ENCODE measurements at places on chromosomes 13 and 19.

DNA sequence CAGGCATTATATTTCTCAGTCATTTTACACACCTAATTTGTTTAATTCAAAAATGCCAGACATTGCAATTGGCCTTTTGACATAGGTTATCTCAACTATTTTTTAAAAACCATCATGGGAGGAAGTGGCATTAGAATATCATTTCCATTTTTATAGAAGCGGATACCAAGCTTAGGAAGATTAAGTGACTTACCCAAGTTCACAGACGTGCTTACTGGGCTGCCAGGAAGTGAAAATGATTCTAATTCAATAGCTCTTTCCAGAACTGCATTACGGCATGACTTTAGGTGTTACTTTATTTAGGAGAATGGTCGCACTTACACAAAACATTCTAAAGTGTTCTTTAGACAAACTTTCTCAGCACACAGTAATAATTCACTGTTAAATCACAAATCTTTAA lies 231.9 kb downstream of the KLF12 start:
- DNase-seq: no peak

DNA sequence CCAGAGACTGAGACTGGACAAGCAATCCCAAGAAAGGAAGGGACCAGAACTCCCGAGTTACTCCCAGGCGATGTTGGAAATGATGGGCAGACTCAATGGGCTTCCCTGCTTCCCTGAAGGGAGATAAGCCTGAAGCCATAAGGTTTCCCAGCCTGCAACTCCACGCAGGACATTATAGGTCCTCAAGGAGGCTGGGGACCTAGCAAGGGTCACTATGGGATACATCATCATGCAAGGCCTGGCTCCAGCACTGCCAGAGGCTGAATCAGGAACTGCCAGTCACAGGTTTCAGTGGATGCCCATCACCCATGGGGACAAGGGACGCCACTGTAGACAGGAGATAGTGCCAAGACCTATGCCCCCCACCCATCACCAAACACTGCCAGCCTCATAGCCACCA lies 338.7 kb downstream of the IRS2 start:
- DNase-seq: no peak

DNA sequence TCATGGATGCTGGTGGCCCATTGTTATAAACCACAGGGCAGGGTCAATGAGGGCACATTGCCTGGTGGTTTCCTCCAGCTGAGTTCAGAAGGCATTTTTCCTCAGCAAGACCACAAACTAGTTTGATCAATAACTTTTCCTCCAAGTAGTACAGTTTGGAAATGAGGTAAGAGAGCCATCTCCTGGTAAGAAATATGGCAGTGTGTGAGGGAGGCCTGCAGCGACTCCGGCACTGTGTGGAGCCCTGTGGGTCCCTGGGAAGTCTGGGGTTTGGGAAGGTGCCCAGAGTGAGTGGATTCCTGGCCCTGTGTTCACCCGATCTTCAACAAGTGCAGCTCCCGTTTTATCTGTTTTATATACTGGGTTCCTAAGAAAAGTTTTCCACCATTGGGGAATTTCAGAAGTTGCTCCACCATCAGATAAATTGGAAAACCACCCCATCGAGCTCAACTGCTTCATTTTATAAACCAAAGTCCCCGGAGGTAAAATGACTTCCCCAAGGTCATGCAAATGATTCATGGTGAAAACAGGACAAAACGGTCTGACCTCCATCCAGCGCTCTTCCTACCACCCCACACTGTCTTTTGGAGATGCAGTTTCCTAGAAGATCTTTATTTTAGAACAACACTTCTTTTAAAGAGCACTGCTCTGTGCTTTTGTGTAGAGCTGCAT lies 148.4 kb downstream of the KATNAL1 start:
- DNase-seq: no peak

GRCh38 chr13:98576200-98576945 lies 534 bp downstream of the STK24 start:
- peak; percentile 44 for DNase-seq

GRCh38 chr19:17234911-17235299 lies 8.9 kb downstream of the OCEL1 start:
- DNase-seq: peak; percentile 46

GRCh38 chr19:16649734-16650133 lies 10.2 kb downstream of the SMIM7 start:
- DNase-seq: no peak

GRCh38 chr19:24140099-24140498 lies 53.1 kb downstream of the ZNF254 start:
- DNase-seq: no peak

GRCh38 chr13:80469853-80470381 lies 129.0 kb upstream of the SPRY2 start:
- DNase-seq: peak; percentile 80

DNA sequence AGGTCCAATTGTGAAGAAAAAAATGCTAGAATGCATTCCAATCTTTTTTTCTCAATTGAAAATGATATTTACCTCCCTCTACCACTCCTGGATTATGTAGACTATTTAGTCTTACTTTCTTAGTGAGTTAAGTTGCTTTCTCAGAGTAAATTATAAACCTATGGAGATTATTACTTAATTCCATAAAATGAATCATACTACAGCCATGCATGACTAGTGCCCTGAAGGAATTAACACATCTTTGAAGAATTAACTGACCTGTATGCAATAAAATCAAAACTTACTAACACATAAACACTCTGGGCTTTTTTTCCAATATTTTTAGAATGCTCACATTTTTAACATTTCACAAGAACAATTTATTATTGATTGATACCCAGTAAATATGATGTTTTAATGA lies 379.4 kb upstream of the DACH1 start:
- no peak for DNase-seq

- DNase-seq: peak; percentile 83
Observed at GRCh38 chr19:54302257-54302656, 10.7 kb downstream of the LILRA5 start.

DNA sequence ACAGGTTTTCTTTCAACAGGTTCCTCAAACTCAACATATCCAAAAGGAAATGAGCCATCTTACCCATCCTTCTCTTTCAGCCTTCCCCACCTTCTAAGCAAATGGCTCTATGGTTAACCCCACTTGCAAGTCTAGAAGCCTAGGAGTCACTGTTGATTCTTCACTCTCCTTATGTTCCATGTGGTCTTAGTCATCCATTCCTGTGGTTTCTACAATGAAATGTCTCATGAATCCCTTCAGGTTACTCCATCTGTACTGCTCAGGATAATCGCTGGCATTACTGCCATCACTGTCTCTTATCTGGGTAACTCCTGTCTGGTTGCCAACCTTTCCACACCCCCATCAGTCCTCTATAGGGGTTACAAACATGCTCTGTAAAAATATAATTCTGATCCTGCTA lies 381.3 kb downstream of the ENOX1 start:
- no peak for DNase-seq

- DNase-seq: no peak
Observed at GRCh38 chr13:80989241-80989640, 648.3 kb upstream of the SPRY2 start.

DNA sequence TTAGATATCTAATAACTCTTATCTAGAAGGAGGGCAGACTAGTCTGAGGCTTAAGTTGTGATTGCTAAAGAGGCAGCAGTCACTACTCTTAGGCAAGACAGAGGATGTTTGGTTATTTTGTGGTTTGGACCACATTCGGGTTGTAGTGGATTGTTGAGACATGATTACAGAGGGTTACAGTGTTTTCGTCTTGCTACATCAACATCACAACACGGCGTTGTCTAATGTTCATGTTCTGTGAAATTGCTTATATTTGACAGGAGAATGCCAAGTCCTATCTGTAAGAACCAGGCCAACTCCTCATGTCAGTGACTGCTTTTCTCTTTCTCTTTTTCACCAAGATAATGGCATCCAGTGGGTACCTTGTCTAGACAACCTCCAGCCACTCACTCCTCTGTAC lies 16.8 kb upstream of the TM9SF2 start:
- DNase-seq: peak; percentile 93

- no peak for DNase-seq
Observed at GRCh38 chr13:50588491-50589130, 254.9 kb downstream of the DLEU7 start.

GRCh38 chr19:15702534-15702930 lies 25.3 kb upstream of the OR10H2 start:
- DNase-seq: peak; percentile 51

- DNase-seq: no peak
Observed at GRCh38 chr13:32545083-32545482, 6.5 kb upstream of the N4BP2L2 start.

DNA sequence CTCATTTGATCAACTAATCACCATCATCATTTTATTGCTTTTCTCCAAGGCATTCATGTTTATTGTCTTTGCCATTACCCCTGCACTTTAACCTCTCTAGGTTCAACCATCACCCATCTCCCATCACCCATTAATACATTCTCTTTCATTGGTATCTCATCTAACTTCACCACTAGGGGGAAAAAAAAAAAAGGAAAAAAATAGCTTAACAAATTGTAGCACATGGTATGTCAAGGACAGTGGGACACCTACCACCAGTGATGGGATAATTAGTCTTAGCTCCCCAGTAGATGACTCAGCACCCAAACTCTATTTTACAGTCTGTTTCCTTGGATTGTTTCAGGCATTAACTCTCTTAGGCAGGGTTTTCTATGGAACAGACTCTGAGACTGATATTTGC lies 1770.2 kb upstream of the MIR17HG start:
- DNase-seq: no peak

DNA sequence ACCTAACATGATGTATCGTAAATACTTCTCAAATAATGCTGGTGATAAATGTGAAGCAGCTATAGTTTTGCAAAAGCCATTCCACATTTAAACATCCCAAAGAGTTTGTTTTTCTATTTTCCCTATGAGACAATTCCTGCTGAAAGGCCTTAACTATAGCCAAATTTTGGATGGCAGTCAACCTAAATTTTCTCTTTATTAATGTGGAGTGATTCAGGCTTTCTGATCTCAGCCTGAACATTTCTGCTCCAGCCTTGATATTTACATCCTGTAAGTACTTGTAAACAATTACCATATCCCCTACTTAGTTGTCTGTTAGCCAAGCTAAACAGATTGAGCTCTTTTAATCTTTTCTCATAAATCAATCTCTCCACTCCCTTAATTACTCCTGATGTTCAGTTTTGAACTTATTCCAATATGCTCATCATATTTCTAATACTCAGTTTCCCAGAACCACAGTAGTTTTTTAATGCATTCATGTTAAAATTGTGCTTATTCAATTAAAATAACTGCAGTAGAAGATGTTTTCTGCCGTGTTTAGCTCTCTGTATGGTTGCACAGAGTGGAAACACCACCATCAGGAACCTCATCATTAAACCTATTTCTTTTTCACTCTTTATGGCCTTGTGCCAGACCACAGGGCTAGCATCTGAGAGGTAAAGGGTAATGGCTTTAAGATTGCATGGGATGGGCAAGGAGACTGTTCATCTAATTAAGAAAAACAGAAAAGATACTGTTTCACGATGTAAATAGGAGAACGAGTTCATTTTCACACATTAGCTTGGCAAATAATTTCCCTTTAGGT lies 1235.2 kb upstream of the SLC10A2 start:
- no peak for DNase-seq

GRCh38 chr13:27592865-27593264 lies 27.5 kb downstream of the LNX2 start:
- no peak for DNase-seq

DNA sequence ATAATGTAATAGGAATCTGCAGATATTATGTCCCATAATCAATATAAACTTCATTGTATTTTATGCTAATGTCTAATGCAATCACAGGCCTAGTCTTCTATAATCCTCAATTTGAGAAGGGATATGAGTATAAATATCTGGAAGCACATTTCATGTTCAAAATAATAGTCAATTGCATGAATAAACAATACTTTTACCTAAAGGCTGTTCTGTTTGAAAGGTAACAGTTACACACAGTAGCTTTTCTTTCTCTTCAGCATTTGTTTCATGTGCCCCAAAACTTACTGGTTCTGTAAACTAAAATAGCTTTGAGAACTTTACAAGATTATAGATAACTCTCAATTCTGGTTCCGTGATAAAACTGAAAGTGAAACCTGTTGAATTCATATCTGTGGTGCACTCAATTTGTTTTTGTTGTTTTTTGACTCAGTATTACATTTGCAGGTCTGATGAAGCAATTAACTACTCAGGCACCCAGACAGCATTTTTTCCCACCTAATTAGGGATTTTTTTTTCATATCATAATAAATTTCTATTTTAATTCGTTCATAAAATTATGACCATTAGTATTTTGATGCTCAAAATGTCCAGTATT lies 1193.8 kb downstream of the SLITRK1 start:
- peak; percentile 27 for DNase-seq

DNA sequence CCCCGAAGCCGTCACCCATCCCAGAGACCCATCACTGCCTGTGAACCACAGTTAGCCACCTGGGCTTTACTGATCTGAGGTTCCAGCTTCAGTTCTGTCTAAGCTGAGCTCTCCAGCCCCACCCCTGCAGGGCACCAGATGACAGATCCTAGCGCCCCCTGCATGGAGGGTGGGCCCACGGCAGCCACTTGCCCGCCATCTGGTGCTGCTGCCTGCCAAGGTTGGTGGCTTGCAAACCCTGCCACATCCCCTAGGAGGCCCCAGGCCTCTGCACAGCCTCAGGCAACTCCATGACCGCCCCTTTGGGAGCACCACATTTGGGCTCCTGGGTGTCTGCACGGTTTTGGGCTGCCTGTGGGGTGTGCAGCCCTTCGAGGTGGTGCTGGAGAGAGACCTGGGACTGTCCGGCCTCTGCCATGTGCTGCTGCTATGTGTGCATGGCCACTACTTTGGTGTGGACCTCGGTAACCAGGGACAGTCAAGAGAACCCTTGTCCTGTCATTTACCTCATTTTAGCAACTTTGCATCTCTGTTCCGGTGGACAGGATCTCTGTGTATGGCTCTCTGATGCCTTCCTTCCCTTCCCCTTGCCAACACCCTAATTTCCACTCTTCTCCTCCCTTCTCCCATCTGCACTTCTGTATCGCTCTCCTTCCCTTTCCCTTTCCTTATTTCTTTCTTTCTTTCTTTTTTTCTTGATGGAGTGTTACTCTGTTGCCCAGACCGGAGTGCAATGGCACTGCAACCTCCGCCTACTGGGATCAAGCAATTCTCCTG lies 17.4 kb upstream of the SDHAF1 start:
- DNase-seq: peak; percentile 10

- DNase-seq: no peak
Observed at GRCh38 chr13:72126424-72126823, 259.4 kb upstream of the DACH1 start.

GRCh38 chr19:34274827-34275625 lies 20.7 kb downstream of the GARRE1 start:
- DNase-seq: peak; percentile 20

- no peak for DNase-seq
Observed at GRCh38 chr13:72125561-72125960, 258.6 kb upstream of the DACH1 start.

DNA sequence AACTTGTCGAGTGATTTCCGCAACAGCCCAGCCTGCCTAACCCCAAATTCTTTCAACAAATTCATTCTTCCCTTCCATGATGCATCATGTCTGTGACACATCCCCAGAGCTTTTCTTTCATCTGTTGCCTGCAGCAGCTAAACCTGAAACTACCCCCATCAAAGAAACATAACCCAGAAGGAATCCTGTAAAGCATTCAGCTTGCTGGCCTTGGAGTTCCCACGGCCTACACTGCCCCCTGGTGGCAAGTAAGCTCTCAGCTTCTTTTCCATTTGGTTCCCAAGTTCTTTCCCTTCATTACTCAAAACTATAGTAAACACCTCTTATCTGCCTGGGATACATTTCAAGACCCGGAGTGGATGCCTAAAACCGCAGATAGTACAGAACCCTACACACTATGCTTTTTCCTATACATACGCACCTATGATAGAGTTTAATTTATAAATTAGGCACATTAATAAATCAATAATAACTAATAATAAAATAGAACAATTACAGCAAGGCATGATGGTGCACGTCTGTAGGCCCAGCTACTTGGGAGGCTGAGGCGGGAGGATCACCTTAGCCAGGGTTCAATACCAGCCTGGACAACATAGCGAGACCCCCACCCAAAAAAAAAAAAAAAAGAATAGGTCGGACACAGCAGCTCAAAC lies 7.4 kb downstream of the ETHE1 start:
- DNase-seq: peak; percentile 74
